HS-27A (cell line): ENCODE measurements at places on chromosomes 7 and 10.

GRCh38 chr7:31995134-31995533, 75.1 kb downstream of the PDE1C start:
- DNase-seq = no peak

- DNase-seq = no peak
These were observed 57.3 kb upstream of the CAMK2B start for GRCh38 chr7:44382459-44383265.

- no peak for DNase-seq
These were observed 90.7 kb downstream of the PARP12 start for GRCh38 chr7:139972029-139972428.

DNA sequence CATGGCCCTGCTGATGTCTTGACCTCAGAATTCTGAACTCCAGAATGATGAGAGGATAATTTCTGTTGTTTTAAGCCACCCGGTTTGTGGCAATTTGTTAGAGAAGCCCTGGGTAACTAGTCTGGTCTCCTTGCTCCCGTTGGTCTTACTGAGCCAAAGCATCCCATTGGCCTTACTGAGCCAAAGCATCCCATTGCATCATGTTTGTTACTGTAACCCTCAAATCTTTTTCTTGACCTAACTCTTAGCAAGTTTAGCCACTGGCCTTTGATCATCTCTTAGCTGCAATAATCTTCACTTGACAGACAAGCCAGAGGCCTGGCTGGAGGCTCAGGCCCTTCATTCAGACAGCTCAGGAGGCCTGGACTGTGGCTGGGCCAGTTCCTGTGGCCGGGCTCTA, 21.8 kb downstream of the TBXAS1 start:
- DNase-seq = no peak

- no peak for DNase-seq
These were observed 585.8 kb downstream of the GLRX3 start for GRCh38 chr10:130721971-130722370.

DNA sequence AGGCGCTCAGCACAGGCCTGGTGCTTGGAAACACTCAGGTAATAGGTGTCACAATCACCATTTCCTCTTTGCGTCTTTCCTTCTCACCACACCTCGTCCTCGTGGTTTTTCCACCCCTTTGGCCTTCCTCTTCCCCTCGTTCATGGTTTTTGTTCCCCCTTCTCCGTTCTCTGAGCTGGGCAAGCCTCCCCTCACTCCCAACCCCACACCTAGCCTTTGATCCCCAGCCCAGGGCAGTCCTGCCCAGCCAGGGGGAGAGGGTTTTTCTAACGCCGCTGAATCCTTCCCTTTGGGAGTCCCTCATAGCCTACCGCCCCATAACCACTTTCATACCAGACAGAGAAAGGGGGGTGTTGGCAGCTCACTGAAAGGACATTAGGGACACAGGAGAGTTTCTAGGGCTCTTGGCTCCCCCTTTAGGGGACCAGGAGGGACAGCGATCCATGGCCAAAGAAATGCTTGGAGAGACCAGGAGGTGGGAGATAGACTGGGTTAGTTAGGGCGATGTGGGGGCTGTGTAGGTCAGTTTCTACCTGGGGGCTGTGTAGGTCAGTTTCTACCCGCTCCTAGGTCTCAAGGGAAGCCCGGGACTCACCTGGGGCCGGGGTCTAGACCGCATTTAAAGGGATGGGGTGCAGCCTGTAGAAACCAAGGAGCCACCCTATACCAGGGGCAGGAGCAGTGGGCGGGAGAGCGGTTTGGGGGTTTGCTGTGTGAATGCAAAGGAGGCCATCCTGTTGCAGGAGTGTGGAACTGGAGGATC, 1.4 kb downstream of the EPHB4 start:
- DNase-seq = no peak

- no peak for DNase-seq
These were observed 42.4 kb upstream of the GPR22 start for GRCh38 chr7:107427462-107427861.

DNA sequence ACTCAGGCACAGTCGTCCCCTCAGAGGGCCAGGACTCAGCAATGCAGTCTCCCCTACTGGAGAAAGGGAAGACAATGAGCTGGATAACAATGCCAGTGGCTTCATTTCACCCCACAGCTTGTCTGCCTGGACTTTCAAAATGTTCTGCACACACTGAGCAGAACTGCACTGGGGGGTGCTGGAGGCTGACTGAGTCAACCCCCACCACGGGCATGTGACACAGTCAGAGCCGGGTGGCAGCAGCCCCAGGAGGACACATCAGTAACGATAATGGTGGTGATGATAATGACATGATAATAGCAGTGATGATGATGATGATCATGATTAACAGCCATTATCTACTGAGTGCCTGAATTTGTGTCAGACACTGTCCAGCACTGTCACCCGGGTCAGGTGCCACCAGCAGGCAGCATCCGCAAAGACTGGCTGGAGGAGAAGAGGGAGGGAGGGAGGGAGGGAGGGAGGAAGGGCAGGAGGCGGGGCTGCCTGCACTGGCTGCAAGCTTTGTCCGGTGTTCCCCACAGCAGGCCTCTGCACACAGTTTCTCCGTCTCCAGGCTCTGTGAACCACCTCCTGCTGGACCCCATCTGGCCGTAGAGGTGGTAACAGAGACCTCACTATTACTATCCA, 67.4 kb downstream of the PLXNA4 start:
- DNase-seq = no peak

GRCh38 chr7:132353936-132354335, 222.3 kb downstream of the PLXNA4 start:
- no peak for DNase-seq

DNA sequence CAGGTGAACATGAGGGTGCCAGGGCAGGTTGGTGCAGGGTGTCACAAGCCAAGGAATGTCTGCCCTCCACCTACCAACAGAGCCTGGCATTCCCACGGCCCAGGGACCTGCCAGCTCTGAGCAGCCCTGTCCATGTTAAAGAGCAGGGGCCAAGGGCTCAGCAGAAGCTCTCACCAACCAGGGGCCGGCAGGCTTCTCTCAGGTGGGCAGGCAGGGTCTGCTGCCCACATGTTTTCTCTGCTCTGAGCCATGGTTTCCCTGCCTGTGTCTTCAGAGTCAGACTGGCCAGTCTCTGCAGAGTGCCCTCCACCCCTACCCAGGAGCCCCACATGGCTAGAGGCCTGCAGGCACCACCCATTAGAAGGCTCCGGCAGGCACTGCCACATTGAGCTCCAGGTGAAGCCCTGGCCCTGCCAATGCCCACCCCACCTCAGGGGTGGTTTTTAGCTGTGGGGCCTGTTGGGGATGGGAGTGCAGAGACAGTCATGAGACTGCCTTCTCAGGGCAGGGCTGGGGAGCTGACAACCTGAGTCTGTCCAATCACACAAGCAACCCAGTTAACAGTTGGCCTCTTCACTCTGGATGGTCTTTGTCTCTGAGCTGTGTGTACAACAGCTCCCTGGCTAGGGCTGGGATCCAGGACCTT, 135.9 kb downstream of the ARHGAP22 start:
- no peak for DNase-seq

GRCh38 chr7:25624051-25624450, 395.8 kb upstream of the NPVF start:
- no peak for DNase-seq
